ENCODE measurements at places on chromosomes 3 and 15.

- no peak for DNase-seq
Observed at GRCh38 chr15:99550077-99550476, 15.7 kb upstream of the MEF2A start.

DNA sequence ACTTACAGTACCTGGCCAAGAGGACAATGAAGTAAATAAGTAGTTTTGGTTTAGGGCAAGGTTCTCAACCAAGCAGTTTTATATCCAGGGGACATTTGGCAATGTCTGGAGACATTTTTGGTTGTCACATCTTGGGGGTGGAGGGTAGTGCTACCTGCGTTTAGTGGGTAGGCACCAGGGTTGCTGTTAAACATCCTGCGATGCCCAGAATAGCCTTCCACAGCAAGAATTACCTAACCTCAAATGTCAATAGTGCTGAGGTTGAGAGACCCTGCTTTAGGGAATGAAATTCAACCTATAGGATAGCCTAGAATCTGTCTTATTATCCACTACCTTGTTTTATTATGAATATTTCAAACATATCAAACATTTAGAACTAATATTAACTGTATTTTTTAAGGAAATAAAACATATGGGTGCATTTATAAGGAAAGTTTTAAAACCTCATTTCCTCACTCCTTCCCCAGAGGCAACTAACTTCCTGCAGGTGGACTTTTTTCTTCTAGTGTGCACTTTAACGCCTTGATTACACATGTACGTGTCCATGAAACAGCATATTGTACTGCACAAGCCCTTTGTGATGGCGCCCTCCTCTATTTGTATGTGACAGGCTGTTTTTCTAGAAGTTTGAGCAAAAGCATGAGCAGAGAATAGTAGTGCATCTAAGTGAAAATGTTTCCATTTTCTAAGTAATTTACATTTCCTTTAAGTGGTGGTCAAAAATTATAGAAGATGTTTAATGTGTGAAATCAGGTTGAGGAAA is 57.1 kb downstream of the TRAK1 start:
- DNase-seq = no peak

DNA sequence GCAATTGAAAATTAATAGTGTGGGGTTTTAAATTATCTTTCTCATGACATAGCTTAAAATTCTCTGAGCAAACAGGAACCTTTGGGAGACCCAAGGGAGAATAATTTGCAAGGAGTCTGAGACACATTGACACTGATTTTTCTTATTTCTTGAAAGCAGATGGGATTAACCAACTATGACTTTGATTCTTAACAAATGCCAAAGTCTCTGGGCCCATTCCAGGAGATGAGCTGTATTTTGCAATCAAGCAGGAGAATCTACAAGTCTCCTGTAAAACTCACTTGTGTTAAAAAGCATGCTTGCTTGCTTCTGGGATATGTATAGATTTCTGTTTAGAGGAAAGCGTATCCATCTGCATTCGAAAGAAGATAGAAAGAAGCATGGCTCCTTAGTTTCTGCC is 71.3 kb upstream of the STT3B start:
- DNase-seq = no peak

DNA sequence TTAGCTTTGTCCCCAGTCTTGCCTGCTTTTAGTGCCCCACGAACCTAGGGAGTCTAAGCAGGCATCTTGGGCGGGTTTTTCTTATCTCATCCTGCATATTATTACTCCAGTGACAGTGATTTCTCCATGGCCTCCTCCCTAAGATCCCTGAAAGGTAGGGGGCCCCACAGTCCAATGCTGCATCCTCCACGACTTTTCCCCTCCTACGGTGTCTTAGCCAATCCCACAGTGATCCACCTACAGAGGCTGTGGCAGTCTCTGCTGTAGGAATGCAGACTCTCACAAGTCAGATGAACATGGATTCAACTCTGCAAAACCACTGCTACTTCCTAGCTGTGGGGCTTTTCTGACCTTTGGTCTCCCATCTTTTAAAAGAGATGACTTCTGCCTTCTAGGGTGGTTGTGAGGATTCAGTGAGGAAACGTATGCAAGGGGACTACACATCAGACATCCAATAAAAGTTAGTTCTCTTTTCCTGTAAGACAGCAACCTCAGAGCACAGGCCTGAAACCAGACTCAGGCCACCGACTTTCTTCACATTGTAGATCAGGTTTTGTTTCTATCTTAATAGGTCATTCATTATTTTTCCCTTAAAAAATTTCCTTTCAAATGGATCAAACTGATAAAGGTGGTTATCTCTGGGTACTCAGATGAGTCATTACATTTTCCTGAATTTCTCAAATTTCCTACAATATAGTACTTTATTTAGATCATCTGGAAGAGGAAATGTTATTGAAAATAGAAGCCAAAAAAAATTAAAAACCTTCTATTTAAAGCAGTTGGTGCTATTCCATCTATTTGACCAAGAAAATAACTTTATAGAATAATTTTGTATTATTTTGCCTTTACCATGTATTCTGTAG is 23.2 kb downstream of the ILDR1 start:
- no peak for DNase-seq

DNA sequence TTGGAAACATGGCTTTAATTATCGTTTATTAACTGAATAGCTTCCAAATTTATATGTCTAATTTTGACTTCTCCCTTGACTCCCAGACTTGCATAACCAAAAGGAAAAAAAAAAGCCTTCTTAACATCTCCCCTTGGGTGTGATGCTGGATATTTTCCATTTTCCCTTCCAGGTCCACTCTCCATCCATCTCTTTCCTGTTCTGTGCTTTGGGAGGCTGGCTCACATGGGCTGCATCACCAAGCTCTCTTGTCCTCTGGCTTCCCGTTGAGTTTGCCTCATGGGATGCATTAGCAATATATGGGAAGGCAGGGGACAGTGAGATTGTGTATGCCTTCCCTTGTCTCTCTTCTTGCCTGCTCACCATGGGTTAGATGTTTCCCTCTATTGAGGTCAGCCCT is 77.8 kb upstream of the FAM98B start:
- no peak for DNase-seq

GRCh38 chr3:129439226-129439816 is 427 bp downstream of the MBD4 start:
- peak; percentile 49 for DNase-seq

GRCh38 chr3:97692831-97693230 is 71.7 kb upstream of the ARL6 start:
- no peak for DNase-seq

DNA sequence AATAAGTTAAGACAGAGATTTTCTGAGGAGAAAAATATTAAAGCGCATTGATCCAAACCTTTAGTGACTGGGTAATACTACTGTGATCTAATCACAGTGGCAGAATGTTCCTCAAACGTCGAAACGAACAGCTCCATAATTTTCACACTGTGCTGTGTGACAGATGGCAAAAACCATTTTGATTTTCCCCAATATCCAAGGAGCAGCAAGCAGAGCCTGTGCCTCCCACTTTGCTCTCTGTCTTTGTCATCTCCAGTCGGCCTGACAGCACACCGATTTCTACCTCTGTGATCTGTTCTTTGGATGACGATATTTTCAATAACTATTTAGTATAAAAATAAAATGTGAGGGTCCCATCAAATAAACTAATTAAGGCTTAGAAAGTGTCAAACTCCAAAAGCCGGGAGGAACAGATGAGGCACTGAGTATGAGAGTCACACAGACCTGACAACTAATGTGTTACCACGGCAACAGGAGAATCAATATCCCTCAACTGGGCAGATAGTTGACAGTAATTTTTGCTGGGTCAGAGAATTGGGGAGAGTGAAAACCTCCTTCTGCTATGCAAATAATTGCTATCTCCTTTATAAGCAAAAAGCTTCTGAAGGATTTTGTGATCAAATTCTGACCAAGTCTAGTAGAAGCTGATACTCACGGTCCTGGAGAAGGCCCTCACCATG is 489.1 kb upstream of the CFAP20DC start:
- no peak for DNase-seq

GRCh38 chr3:171850960-171851659 is 8.0 kb downstream of the TMEM212 start:
- no peak for DNase-seq

- DNase-seq = no peak
Observed at GRCh38 chr15:27133249-27133648, 162.3 kb downstream of the GABRG3 start.

DNA sequence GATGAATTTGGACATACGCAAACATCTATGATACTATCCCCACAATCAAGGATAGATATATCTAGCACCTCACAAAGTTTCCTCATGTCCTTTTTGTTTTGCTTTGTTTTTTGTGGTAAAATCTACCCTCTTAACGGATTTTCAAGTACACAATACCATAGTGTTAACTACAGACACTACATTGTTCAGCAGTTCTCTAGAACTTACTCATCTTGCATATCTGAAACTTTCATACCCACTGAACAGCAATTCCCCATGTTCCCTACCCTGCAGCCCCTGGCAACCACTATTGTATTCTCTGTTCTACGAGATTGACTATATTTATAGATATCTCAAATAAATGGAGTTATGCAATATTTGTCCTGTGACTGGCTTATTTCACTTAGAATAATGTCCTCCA is 58.1 kb upstream of the TJP1 start:
- DNase-seq = no peak

DNA sequence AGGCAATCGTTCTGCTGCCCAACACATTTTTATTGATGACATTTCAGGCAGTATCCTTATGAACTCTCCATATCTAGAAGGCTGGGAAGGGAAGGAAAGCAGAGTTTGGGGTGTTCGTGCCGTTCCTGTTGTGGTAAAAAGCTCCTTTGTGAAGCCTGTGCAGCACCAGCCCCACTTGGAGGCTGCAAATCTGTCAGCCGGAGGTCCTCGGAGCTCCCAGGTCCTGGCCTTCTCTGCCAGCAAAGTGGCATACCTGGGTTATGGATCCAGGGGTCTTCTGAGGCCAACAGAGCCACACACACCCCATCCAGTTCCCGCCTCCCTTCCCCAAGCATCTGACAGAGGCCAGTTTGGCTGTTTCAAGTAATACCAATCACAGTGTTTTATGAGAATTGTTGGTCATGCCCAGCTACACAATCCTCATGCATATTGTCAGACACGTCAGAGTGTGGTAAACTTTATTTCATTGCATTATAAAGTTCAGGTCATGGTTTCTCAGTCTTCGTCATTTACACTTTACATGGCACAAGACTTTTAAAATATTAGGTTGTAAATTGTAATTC is 15.9 kb upstream of the USP3 start:
- DNase-seq = no peak

- DNase-seq = no peak
Observed at GRCh38 chr15:35886765-35887164, 340.8 kb upstream of the DPH6 start.

- DNase-seq = no peak
Observed at GRCh38 chr3:119653876-119654275, 6.5 kb downstream of the POPDC2 start.

GRCh38 chr15:25441111-25441510 is 2.3 kb upstream of the UBE3A start:
- no peak for DNase-seq

DNA sequence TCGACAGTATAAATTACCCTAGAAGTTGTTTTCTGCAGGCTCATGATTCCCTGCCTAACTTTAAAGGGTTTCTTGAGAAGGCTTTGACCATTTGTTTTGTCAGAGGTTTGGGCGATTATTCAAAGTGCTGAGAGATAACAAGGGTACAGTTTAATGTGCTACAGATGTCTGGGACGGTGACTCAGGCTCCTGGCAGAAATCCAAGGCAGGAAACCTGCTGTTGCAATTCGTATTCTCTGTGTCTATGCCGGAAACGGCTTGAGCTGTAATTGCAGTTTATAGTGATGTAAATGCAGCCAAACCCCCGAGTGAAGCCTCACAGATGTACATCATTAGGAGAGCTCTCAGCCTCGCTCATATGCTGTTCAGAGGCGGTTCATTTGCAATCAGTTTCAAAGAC is 65.6 kb downstream of the SYNPR start:
- DNase-seq = no peak

- DNase-seq = no peak
Observed at GRCh38 chr3:38579551-38580449, 69.7 kb downstream of the SCN5A start.

DNA sequence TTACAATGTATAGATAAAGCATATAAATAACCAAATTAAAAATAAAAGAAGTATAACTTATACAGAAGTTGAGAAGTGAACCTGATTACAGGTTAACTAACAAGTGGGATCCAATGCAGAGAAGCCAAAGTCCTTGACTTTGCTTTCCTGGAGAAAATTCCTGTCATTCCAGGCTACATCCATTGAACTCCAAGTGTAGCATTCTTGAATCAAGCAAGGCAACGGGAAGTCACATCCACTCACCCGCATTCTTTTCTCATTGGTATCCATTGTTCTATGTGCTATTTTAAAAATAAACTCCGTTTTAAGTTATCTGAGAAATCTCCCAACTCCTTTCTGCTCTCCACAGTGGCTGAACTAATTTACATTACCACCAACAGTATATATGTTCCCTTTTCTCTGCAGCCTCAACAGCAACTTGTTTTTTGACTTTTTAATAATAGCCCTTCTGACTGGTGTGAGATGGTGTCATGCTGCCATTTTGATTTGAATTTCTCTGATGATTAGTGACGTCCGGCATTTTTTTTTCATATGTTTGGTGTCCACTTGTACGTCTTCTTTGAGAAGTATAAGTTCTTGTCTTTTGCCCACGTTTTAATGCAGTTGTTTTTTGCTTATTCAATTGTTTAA is 534.3 kb downstream of the ROBO1 start:
- DNase-seq = no peak

DNA sequence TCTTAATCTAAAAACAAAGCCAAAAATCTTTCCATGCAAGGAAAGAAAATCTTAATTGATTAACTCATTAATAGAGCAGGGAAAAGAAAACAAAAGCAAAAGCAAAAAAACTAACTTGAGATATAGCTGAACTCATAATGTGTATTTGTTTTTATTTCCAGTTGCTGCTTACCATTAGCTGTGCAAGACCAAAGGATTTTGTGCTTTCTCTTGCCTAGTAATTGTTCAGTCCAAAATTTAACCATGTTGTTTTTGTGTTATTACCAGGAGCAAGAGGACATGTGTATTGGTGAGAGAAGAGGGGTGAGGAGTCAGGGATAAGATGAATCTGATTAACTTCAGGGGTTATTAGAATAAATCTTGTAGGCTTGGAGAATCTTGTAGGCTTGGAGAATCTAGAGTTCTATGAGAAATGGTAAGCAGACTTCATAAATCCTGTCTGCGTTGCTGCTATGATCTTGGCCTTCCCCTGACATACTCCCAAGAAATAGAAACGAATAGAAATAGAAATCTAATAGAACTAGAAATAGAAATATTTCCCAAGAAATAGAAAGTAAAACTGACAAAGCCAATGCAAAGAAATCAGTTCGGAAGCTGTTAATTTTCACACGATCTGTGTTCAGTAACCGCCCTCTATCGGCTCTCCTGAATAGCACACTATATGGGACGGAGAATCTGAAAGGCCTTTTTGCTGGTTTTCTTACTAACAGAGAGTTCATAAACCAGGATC is 72.6 kb upstream of the TNFSF10 start:
- no peak for DNase-seq

GRCh38 chr3:119683421-119683820 is 6.2 kb upstream of the COX17 start:
- DNase-seq = no peak

DNA sequence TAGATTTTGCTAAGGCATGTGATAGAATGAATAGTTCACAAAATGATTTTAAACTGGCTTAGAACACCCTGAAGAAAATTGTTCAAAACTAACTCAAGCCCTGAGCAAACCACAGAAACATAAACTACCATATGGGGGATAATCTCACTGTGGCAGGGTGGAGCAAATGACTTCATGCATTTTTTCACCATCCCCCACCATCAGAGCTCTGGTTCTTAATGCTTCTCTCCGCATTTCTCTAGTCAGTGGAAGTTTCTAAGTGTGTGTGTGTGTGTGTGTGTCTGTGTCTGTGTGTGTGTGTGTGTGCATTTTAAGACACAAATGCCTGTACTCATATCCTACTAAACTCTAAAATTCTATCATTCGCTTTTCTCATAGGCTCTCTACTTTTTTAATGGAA is 107.1 kb upstream of the PHLDB2 start:
- DNase-seq = no peak

All from esophagus squamous epithelium (tissue), 5 donors.